ENCODE measurements at places on chromosomes 12 and 14. TPM values are rescaled to one million over a fixed set of nuclear protein-coding genes. Genes with fewer than 3 reads are reported as not detected.

The GSKIP gene
- total RNA-seq, result 23.3 TPM

- DNase-seq, result no peak
These were observed 239.1 kb downstream of the DIO2 start for GRCh38 chr14:79972230-79972629.

DNA sequence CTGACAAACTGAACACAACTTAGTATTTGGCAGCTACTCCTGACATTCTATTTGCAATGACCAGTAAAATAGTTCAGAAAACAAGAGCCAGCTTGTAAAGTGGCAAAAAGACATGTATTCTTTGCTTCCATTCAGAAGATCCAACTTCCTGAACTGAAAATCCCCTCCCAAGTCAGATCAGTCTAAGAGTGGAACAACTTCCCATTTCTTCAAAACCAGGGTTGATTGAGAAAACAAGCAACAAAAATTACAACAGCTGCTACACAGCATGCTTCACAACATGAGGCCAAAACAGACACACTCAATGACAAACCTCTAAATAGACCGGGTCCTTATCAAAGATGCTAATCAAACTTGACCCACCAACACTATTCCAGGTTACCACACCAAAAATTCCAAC, 40.3 kb downstream of the CIT start:
- DNase-seq, result no peak

GRCh38 chr12:18552829-18553228, 185.0 kb downstream of the PLCZ1 start:
- no peak for DNase-seq

DNA sequence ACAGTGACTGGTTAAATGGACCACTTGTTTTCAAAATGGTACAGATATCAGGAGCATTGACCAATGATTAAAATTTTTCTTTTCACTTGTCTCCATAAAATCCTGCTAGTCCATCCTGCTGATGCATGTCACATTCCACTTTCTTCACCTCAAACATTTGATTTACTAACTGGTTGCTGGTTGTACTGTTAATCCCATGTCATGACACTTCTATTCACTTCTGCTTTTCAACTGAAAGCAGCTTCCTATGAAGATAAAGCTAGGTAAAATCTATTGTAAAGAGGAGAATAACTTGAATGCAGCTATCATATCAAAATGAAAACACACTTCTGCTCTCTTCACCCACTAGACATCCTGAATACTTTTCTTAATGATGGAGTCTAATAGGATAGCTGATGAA, 149.6 kb upstream of the OTX2 start:
- no peak for DNase-seq

DNA sequence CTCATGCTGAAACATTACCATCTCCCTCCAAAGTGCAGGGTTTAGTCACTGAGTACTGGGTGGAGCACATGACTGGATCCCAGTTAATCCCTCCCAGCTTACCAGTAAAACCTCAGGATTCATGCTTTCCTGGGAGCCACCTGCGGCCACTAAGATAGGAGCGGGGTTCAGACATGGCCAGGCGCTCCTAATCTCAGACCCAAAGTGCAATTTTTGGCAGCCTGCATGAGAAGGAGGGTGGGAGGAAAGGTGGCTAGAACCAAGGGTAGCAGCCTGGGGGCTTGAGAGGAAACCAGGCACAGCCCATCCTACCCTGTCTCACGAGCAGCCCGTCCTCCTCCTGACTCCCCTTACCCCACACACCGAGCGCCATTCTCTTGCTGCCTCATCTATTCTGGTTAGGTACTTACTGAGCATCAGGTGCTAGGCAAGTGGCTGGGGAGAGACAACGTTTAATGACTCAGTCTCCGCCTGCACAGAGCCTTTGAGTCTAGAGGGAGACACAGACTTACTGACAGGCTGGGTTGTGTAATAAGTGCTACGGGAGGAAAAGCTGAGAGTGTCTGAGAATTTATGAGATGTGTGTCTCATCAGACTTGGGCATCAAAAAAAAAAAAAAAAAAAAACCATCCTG, 9.9 kb downstream of the GPRC5A start:
- DNase-seq, result peak; percentile 72

DNA sequence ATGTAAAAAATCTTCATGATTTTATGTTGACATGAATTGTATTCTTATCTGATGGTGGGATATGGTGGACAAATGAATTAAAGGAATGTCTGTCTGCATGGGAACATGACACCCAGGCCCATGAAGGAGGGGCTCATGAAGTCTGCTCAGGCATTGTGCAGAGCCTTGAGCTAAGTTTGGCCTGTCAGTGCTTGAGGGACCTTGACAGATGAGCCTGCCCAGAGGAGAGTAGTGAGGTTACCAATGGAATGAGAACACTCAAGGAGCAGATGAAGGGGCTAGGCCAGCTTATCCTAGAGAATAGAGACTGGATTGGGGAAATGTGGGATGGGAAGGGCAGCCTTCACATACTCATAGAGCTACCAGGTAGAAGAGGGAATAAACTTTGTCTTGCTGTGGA, 68.8 kb downstream of the TMX1 start:
- no peak for DNase-seq

DNA sequence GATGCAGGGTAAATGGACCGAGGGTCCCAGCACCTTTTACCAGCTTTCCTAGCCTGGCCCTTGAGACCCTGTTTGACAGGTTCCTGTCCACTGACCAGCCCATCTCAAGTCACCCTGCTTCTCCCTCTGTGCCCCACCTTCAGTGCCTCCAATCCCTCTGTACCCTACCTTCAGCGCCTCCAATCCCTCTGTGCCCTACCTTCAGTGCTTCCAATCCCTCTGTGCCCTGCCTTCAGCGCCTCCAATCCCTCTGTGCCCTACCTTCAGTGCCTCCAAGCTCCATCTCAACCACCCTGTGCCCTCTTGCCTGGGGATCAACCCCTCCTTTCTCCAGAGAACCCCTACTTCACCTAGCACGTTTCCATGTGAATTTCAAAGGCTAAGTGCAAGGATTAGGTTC, 54.3 kb downstream of the ZFP36L1 start:
- DNase-seq, result no peak
